ENCODE measurements at places on chromosomes 12 and 14. TPM values are rescaled to one million over a fixed set of nuclear protein-coding genes. Genes with fewer than 3 reads are reported as not detected.

The ABCD2 gene
- not detected for polyA plus RNA-seq

The C12orf50 gene
- polyA plus RNA-seq = not detected

The ABCC9 gene
- 14.2 TPM for polyA plus RNA-seq

The CCDC196 gene
- polyA plus RNA-seq = not detected

The TMEM30B gene
- 0.29 TPM for polyA plus RNA-seq

The PZP gene
- polyA plus RNA-seq = not detected

Measured in GM23248 (cell line).